ENCODE measurements at places on chromosomes 5 and 9.

- no peak for DNase-seq
Measured at GRCh38 chr5:145689235-145689634, 145.9 kb downstream of the PRELID2 start.

DNA sequence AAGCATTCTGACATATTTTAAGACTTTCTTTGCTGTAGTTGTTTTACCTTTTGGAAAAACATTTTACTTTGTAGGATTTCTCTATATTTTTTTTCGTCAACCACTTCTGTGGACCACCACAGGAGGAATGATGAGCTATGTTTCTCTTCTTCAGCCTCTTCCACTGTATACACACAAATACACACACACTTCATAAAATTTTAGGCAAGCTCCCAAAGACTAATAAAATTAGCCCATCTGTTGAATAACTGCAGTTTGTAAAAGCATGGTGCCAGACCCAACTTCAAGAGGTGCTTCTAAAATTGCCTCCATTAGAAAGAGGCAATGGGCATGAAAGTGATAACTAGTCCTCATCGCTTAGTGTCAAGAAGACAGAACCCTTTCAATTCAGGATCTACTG lies 4.1 kb upstream of the CEP120 start:
- DNase-seq = no peak

GRCh38 chr5:67395790-67396418 lies 199.3 kb upstream of the CD180 start:
- peak; percentile 11 for DNase-seq

GRCh38 chr5:88879724-88880123 lies 3.3 kb downstream of the MEF2C start:
- peak; percentile 45 for DNase-seq

GRCh38 chr9:121459513-121459912 lies 40.1 kb downstream of the GGTA1 start:
- no peak for DNase-seq

GRCh38 chr9:69147041-69147834 lies 26.8 kb upstream of the TJP2 start:
- no peak for DNase-seq

DNA sequence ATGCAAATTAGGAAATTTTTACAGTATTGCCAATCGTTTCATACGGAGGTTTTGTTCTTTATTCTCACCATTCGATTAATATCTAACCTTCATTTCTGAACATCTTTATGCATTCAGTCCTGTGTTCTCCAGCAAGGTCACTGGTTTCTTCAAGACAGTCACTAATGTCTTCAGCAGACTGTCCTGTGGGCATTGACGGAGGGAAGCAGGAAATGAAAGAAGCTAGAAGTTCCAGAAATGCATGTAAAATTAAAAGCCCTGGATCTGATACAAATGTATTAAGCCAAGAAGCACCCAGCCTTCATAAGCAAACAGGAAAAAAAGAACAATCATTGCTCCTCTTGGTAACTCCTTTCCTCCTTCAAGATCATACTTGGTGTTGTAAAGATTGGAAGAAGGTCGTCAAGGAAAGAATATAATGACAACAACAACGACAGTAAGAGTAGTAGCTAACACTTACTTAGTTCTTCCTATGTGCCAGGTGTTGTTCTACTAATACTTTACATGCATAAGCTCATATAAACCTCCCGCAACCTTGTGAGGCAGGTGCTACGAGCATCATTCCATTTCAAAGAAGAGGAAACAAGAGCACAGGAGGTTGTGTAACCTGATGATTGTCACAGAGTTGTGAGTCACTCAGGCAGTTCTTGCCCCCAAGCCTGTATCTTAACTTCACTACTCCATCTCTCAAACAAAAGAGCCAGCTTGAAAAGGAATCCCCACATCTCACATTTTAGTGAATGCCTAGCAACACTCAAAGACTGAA lies 59.9 kb upstream of the CER1 start:
- DNase-seq = no peak

DNA sequence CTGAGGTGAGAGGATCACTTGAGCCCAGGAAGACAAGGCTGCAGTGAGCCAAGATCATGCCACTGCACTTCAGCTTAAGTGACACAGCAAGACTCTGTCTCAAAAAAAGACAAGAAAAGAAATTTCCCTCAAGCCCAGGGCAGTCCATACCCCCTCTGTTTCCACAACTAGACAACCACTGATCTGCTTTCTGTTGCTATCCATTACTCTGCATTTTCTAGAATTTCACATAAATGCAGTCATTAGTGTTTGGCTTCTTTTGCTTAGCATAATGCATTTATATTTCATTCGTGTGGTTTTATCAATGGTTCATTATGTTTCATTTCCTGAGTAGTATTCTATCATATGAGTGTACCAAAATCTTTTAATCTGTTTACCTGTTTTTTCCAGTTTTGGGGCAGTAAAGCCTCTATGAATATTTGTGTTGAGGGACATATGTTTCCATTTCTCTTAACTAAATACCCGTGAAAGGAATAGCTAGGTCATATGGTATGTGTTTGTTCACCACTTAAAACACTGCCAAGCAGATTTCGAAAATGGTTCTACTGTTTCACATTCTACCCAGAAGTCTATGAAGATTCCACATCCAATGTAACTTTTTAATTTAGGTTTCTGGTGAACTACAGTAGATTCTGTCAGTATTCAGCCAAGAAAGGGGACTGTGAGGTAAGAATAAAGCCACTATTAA lies 271.8 kb downstream of the ZNF608 start:
- no peak for DNase-seq

- peak; percentile 82 for DNase-seq
Measured at GRCh38 chr9:123353984-123354591, 1.9 kb upstream of the CRB2 start.

DNA sequence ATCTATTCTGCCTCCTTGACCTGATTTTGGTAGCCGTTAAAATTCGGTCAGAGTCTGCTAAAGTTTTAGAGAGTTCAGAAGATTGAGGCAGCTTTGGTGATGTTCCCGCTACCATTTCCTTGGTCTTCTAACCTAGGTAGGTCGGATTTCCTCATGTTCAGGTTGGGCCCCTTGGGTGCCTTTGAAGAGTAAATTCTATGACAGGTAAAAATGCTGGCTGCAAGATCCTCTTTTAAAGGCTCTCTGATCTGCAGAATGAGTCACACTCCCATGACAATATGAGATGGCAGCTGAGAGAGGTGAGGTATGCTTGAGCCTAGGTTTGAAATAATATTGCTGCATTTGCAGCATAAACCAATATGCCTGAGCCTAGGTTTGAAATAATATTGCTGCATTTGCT lies 198.9 kb downstream of the TSSK1B start:
- DNase-seq = no peak

DNA sequence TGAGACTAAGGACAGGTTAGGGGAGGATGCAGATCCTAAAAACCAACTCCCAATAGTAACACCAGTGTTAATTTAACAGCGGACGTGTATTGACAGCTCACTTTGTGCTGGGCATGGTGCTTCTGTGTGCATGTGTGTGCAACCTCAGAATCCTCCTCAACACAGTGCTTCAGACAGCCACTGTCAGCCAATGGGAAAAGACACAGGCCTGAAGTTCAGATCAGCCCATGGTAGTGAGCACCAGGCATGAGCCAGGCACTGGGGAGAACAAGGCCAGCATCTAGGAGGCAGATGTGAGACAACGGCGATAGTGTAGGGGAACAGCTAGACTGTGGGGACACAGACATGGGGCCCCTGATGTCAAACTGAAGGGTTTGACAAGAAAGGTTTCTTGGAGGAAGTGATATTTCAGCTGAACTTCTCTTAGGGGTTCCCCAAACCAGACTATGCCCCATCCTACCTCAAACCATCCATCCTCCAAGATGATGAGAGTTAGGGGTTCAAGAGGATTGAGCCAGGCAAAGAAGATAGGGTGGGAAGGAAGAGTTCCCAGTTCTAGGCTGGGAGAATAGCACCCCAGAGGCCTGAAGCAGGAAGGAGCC lies 71.5 kb upstream of the PSD2 start:
- DNase-seq = no peak

GRCh38 chr5:160363211-160363610 lies 7.2 kb downstream of the C1QTNF2 start:
- DNase-seq = no peak

DNA sequence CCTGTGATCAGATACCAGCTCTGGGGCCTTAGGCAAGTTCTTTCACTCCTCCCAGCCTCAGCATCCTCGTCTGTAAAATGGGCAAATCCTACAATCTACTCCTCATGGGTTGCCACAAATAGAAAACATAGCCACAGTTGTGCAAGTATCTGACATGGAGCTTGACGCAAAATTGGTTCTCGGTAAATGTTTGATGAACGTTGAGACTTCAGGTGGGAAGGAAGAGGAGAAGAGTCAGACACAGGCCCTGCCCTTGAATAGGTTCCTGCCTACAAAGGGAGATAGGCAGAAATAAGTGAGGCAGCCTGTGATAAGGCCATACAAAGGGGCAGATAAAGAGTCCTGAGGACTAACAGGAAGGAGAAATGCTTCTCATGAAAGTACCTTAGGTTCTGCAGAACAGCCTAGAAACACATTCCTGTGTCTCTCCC lies 26.1 kb upstream of the CPEB4 start:
- DNase-seq = peak; percentile 61

GRCh38 chr5:32233220-32233695 lies 59.1 kb upstream of the GOLPH3 start:
- DNase-seq = no peak

DNA sequence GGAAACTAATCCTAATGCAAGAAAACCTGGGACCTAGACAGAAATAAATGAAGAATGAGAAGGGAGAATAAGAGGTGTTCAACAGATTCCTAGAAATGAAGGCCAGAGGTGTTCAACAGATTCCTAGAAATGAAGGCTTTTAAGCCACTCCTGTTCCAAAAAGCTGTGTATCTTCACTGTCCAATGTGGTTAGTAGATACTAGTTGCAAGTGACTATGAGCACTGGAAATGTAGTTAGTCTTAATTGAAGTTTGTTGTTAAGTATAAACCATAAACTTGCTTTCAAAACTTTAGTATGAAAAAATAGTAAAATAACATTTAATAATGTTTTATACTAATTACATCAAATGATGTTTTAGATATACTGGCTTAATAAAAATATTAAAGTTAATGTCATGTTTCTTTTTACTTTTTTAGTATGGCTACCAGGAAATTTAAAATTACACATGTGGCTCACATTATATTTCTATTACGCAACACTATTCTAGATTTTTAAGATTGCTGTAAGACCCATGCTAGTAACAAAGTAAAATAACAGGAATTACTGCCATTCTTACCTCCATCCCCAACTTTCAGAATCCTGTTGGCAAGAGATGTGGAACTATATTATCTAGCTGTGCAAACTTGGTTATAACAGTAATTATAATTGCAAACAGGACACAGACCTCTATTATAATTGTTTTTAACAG lies 57.5 kb downstream of the RICTOR start:
- DNase-seq = peak; percentile 58

DNA sequence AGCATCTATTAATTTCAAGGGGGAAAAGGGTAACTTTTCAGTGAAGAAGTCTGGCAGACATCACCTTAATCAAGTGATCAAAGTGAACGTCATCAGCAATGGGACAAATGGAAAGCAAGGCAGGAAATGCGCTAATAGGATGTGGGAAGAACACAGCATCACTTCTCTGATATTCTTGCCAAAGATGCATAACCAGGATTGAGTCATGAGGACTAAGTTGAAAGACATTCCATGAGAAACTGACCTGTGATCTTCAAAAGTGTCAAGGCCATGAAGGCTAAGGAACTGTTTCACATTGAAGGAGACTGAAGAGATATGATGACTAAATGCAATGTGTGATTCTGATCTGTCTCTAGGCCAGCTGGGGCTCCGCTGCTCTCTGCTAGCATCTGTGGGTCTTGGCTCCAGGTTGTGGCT lies 92.9 kb downstream of the NDFIP1 start:
- DNase-seq = no peak

DNA sequence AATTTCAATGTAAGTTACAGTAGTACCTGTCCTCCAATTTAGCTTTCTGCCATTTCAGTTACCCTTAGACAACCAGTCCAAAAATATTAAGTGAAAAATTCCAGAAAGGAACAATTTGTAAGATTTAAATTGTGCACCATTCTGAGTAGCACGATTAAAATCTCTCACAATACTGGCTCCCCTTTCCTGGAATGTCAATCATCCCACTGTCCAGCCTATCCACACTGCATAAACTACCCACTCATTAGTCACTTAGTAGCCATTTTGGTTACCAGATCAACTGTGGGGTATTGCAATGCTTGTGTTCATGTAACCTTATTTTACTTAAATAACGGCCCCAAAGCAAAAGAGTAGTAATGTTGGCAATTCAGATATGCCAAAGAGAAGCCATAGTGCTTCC lies 11.6 kb downstream of the KIF24 start:
- no peak for DNase-seq

- no peak for DNase-seq
Measured at GRCh38 chr5:33371660-33372059, 69.1 kb upstream of the TARS1 start.

GRCh38 chr9:137589441-137590122 lies 730 bp downstream of the ZMYND19 start:
- peak; percentile 16 for DNase-seq

- no peak for DNase-seq
Measured at GRCh38 chr9:38482918-38483592, 58.8 kb upstream of the IGFBPL1 start.
